ENCODE measurements at places on chromosomes 12 and 14.

DNA sequence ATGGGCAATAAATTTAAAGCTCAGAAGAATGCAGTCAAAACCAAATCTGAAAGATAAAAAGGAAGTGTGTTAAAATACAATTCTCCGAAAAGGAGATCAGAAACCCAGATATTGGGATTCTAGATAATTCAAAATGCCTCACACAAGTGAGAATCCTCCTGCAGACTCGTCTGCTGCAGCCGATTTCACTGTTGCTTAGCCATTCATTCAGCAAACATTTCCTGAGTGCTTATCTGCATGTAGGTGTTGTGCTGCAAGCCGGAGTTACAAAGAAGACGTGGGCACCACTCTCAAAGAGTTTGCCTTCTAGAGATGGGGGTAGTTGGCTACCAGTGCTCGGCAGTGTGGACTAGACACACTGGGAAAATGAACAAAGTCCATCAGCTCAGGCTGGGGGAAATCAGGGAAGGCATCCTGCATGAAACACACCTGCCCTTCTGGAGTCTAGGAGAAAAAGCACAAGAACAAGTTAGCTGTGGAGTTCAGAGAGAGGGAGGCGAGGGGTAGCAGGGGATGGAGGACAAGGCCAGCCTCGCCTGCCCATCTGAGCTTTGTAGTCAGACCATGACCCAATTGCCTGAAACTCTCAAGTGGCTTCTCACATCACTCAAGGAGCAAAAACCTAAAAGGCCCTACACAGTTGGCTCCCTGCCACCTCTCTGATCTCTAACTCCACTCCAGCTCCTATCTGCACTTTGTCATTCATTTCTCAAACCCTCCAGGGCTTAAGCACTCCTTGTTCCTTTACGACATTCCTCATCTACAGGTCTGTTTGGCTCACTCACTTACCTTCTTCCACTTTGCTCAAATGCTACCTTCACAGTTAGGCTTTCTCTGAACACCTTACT, 310.0 kb upstream of the DDHD1 start:
- no peak for DNase-seq

DNA sequence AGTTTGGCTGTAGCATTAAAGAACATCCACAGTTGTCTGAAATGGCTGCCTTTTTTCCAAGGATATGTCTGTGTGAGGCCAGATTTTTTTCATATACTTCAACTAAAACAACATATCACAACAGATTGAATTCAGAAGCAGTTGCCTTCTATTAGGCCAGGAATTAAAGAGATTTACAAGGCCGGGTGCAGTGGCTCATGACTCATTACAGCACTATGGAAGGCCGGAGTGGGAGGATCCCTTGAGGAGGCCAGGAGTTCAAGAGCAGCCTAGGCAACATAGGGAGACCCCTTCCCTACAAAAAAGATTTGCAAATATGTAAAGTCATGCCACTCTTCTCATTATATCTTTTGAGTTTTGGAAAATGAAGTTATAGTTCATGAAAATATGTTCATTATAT, 108.6 kb downstream of the KTN1 start:
- no peak for DNase-seq

GRCh38 chr14:70425354-70425753, 8.5 kb upstream of the SYNJ2BP start:
- no peak for DNase-seq

GRCh38 chr12:26028953-26029735, 70.7 kb downstream of the RASSF8 start:
- DNase-seq, result peak; percentile 75

GRCh38 chr12:57058454-57058853, 8.5 kb upstream of the MYO1A start:
- no peak for DNase-seq

- peak; percentile 64 for DNase-seq
Measured at GRCh38 chr12:2583091-2583497, 211.7 kb upstream of the FKBP4 start.

DNA sequence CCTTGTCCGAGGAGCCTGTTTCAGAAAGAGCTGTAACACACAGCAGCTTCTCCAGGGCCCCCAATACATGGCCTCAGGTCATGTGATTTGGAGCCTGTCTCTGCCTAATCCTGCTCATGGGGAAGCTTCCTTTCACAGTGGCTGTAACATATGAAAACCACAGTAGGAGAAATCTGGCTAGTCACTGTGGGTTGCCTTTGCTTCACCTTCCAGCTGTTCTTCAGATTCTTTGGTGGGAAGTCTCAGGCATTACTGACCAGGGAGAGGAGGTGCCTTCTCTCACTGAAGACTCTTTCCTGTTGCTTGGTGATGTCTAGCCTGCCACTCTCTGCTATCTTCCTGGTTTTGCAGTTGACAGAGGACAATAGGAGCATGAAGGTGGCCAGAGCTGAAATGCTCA, 350.6 kb downstream of the DPF3 start:
- no peak for DNase-seq

DNA sequence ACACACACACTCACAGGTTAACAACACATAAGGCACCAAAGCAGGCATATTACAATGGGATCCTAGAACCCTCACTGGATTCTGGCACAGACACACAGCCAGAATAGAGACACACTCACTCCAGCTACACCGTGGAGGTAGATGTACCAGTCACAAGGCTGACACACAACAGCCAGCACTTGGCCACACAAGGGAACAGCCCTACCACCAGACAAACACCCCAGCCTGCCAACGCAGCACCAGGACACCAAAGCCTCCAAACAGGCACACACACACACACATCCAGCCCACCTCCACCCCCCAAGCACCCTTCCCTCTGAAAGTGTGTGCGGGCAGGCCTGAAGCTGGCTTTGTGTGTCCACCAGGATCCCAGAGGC, 10.9 kb upstream of the ITGB7 start:
- no peak for DNase-seq

- DNase-seq, result no peak
Measured at GRCh38 chr12:6221146-6221545, 20.9 kb downstream of the CD9 start.

DNA sequence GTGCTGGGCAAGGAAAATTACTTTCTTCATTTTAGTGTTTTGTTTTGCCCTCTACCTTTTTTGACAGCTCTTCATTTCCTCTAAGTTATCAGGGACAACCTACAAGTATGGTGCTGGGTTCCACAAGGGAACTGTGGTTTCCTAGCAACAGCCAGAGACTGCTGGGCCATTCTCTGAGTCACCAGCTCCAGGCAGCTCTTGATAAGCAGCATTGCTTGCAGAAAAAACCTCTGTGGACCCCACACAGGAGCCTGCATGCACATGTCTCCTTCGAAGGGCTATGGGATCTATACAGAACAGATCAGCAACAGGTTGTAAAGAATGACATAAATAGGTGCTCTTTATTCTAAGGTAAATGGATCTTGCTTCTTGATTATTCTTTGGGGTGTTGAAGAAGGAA, 81.0 kb upstream of the CCDC196 start:
- peak; percentile 3 for DNase-seq

DNA sequence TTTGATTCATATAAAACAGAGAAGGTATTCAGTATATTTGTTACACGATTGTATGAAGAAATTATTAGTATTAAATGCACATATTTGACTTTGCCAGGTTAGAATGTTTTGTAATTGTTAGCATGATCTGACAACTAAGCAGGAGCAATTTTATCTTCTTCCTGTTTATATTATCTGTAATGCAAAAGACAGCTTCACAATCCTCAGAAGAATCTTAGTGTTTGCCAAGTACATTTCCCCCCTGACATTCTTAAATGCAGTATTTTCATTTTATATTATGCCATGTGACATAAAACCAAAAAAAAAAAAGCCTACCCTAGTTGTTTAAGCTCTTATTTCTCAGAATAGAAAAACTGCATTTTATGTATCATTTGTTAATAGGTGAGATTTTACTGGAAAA, 469.4 kb downstream of the FOXG1 start:
- no peak for DNase-seq

- no peak for DNase-seq
Measured at GRCh38 chr14:55851961-55852360, 266.2 kb upstream of the PELI2 start.

DNA sequence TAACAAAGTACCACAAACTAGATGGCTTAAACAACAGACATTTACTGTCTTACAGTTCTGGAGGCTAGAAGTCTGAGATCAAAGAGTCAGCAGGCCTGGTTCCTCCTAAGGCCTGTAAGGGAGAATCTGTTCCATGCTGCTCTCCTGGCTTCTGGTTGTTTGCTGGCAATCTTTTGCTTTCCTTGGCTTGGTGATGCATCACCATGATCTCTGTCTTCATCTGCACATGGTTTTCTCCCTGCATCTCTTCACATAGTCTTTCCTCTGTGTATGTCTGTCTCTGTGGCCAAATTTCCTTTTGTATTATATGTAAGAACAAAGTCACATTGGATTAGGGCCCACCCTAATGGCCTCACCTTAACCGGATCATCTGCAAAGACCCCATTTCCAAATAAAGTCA, 168.5 kb downstream of the CAPZA3 start:
- no peak for DNase-seq

- no peak for DNase-seq
Measured at GRCh38 chr14:30853946-30854345, 20.4 kb upstream of the COCH start.

GRCh38 chr12:107679336-107679735, 6.3 kb upstream of the PWP1 start:
- DNase-seq, result no peak

- peak; percentile 86 for DNase-seq
Measured at GRCh38 chr12:12837025-12837812, 24.1 kb downstream of the DDX47 start.

All from ACHN (cell line).